ENCODE measurements at places on chromosomes 6 and 20. TPM values are rescaled to one million over a fixed set of nuclear protein-coding genes. Genes with fewer than 3 reads are reported as not detected.

Gene CLIC5
- total RNA-seq: 0.20 TPM

DNA sequence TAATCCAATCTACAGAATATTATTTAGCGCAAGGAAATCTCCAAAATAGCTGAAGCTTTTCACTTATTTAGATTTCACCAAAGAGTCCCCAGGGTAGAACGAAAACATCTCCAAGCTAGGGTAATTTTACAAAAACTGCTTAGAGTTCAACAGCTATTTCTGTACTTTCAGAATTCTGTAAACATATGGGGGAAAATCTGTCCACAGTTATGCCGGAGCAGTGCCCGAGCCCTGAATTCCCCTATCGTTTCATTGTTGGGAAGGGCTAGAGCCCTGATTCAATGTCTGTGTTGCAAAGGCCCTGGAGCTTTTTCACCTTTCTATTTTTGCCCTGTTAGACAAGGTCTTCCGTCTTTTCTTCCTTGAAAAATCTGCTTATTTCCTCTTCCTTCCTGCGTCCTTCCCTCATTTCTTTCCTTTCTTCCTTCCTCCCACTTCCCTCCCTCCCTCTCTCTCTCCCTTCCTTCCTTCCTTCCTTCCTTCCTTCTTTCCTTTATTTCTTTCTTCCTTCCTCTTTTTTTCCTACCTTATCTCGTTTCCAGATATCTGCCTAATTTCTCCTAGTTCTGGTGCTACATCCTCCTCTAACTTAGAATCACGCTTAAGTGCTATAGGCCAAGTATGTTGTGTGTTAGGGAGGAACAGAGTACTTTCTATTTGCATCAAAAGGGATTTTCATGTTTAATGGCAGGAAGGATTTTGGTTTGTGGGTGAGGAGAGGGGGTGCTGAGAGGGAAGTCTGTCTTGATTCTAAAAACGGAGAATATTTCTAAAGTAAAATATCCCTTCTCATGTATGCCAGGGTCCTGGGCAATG, 122.5 kb upstream of the BMP2 start:
- H3K27ac ChIP-seq: no peak overlapping the region
- H3K36me3 ChIP-seq: no peaks in the 10 kb centered on the region
- H3K27me3 ChIP-seq: no peaks in the 10 kb centered on the region
- H3K4me3 ChIP-seq: no peak overlapping the region
- DNase-seq: no peak

- H3K36me3 ChIP-seq: no peaks in the 10 kb centered on the region
- H3K4me3 ChIP-seq: no peak overlapping the region
These were observed 432.6 kb upstream of the CDH4 start for GRCh38 chr20:60819511-60819910.

- H3K36me3 ChIP-seq: no peaks in the 10 kb centered on the region
- H3K4me1 ChIP-seq: no peaks in the 10 kb centered on the region
- DNase-seq: no peak
- H3K4me3 ChIP-seq: no peak overlapping the region
- H3K27ac ChIP-seq: no peak overlapping the region
- no peaks in the 10 kb centered on the region for H3K27me3 ChIP-seq
These were observed 57.9 kb downstream of the VEGFA start for GRCh38 chr6:43827898-43828297.

GRCh38 chr6:120348926-120349325, 985.4 kb downstream of the TBC1D32 start:
- no peaks in the 10 kb centered on the region for H3K36me3 ChIP-seq
- H3K27ac ChIP-seq: no peak overlapping the region
- no peaks in the 10 kb centered on the region for H3K4me1 ChIP-seq
- no peak for DNase-seq
- no peaks in the 10 kb centered on the region for H3K27me3 ChIP-seq
